ENCODE measurements at places on chromosomes 2 and 18.
A peak's percentile ranks its signal among the peaks of the same experiment; 100 is the strongest.

- no peak for DNase-seq
These were observed 15.4 kb upstream of the CAVIN2 start for GRCh38 chr2:191862156-191862775.

- DNase-seq, result no peak
These were observed 173.8 kb downstream of the TMEM18 start for GRCh38 chr2:503288-503999.

GRCh38 chr2:154457286-154457685, 241.2 kb upstream of the KCNJ3 start:
- no peak for DNase-seq

DNA sequence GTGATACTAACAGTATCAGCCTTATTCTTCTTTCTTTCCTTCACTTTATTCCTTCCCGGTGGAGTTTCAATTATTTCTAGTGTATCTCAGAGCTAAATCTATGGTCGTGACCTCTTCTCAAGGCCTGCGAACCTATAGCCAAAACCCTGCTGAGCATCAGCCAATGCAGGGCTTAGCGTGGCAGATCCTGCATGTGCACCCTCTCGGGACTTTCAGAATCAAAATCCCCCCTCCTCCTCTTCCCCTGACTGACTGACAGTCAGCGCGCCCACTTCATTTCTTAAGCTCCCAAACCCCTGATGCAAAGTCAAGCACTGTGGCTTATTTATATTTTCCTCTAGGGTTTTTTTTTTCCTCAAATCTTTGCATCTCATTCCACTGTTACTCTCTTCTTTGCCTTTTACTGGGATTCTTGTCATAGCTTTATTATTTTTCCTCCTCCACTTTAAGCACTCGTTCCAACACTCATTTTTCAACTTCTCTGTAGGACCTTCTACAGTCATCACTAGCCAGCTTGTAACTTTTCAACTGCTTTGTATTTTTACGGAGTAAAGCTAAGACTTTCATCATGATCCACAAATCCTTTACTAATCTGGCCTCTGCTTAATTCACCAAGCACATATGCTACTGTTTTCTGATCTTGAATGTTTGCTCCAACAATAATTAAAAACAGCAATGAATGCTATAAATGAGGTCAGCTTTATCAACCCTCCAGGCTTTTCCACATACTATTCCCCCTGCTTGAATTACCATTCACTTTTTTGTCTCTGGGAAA, 896.5 kb upstream of the PIK3C3 start:
- DNase-seq, result no peak

GRCh38 chr2:223003191-223003590, 48.8 kb upstream of the KCNE4 start:
- DNase-seq, result no peak

GRCh38 chr2:152573168-152573567, 144.1 kb downstream of the PRPF40A start:
- DNase-seq, result peak; percentile 89

GRCh38 chr2:43894743-43895142, 56.0 kb downstream of the ABCG8 start:
- peak; percentile 71 for DNase-seq

GRCh38 chr2:128901572-128902391, 583.1 kb upstream of the HS6ST1 start:
- no peak for DNase-seq

GRCh38 chr2:24930768-24931167, 10.7 kb upstream of the ADCY3 start:
- DNase-seq, result no peak

DNA sequence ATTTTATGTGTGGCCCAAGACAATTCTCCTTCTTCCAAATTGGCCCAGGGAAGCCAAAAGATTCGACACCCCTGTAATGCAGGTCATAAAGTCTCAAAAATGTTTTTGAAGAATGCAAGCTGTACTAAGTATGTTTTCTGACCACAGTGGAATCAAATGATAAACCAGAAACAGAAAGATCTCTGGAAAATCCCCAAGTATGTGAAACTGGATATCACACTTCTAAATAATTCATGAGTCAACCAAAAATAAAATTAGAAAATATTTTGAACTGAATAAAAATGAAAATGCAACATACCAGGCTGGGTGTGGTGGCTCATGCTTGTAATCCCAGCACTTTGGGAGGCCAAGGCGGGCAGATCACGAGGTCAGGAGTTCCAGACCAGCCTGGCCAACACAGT, 34.1 kb upstream of the UBE2F start:
- no peak for DNase-seq
